Dermis blood vessel endothelial cell (primary cell): ENCODE measurements at places on chromosomes 13 and 19. TPM values are rescaled to one million over a fixed set of nuclear protein-coding genes. Genes with fewer than 3 reads are reported as not detected.

ZNF763 gene
- 1.6 and 3.1 TPM in 2 replicates for total RNA-seq

KLF1 gene
- 0.17 TPM in 1 of 2 replicates, not detected in the other for total RNA-seq

GRK1 gene
- not detected in 2 replicates for total RNA-seq

ZNF155 gene
- 6.6 and 9.5 TPM in 2 replicates for total RNA-seq

PCDH20 gene
- 0.05 and 0.17 TPM in 2 replicates for total RNA-seq

KLK2 gene
- 0.14 TPM in 1 of 2 replicates, not detected in the other for total RNA-seq

CD37 gene
- not detected in 2 replicates for total RNA-seq

ELF1 gene
- 95.5 and 124 TPM in 2 replicates for total RNA-seq

PSG5 gene
- total RNA-seq = 0.09 TPM in 1 of 2 replicates, not detected in the other

DACH1 gene
- total RNA-seq = 2.9 and 5.1 TPM in 2 replicates

KRTDAP gene
- total RNA-seq = not detected in 2 replicates

GGN gene
- 0.23 and 0.34 TPM in 2 replicates for total RNA-seq

PPM1N gene
- total RNA-seq = 0.60 and 1.5 TPM in 2 replicates

CCDC194 gene
- total RNA-seq = 0.17 TPM in 1 of 2 replicates, not detected in the other

C5AR2 gene
- total RNA-seq = under 0.01 and 0.05 TPM in 2 replicates

LYPD3 gene
- 0.17 and 0.33 TPM in 2 replicates for total RNA-seq

LMTK3 gene
- 0.14 TPM in 1 of 2 replicates, not detected in the other for total RNA-seq

NAXD gene
- total RNA-seq = 23.8 and 24.8 TPM in 2 replicates

C19orf25 gene
- 22.0 and 28.1 TPM in 2 replicates for total RNA-seq

SULT2A1 gene
- not detected in 2 replicates for total RNA-seq

HCN2 gene
- total RNA-seq = 0.34 and 0.70 TPM in 2 replicates

ZNF284 gene
- 2.4 and 3.4 TPM in 2 replicates for total RNA-seq

C19orf85 gene
- total RNA-seq = not detected in 2 replicates

PRSS57 gene
- not detected in 2 replicates for total RNA-seq

PSENEN gene
- 15.1 and 16.1 TPM in 2 replicates for total RNA-seq

CEACAM4 gene
- total RNA-seq = not detected in 2 replicates

EEF2 gene
- total RNA-seq = 2,677 and 3,798 TPM in 2 replicates
